ENCODE measurements at places on chromosomes 3 and 15.

DNA sequence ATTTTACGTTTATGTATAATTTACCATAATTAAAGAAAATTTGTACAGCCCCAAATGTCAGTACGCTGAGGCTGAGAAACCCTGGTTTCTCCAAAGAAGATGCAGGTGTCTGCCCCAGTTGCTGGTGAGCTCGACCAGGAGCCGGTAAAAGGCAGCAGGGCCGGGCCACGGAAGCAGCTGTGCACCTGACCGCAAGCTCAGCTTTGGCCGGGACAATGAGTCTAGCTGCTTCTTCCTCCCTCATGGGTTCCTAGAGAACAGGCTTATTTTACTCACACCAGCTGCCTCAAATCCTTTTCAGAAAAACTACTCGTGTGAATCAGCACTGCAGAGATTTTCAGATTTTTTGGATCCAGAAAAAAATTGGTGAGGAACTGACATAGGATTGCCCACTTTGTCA lies 18.0 kb upstream of the ZXDC start:
- no peak for DNase-seq

GRCh38 chr3:39751286-39751685 lies 58.1 kb upstream of the MYRIP start:
- DNase-seq: no peak

- no peak for DNase-seq
Measured at GRCh38 chr3:128541246-128541645, 48.2 kb upstream of the GATA2 start.

DNA sequence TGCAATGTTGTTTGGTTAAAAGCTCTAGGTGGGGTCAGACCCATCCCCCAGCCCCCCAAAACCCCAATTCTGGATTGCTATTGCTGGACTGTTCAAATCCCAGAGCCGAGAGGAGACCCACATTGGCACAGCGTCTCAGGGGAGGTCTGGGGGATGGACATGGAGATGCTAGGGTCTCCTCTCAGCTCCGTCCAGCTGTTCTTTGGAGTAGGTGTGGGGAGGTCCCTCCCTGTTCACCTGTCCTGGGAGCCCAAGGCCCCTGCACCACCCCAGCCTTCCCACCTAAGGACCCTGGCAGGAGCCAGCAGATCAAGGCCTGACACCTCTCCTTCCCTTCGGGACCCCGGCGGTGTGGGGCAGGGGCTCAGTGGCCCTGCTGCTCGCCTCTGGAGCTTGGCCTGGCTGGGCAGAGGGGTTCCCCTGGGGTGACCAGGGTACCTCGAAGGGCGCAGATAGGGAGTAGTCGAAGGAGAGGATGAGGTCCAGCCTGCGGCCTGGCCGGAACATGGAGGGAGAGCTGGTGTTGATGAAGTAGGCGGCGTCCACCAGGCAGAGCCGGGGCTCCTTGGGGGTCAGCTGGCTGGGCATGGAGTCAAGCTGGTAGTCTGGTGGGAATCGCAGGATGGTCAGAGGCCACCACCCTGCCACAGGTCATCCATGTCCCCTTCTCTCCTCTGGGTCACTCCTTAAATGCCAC lies 23.9 kb downstream of the PLA2G4D start:
- DNase-seq: no peak

- peak; percentile 70 for DNase-seq
Measured at GRCh38 chr15:71443538-71443937, 328.3 kb downstream of the THSD4 start.
